H9 (cell line): ENCODE measurements at places on chromosomes 3 and 15.

GRCh38 chr15:80275961-80276360 lies 23.9 kb upstream of the CTXND1 start:
- DNase-seq, result no peak
- H3K4me1 ChIP-seq, result no peaks in the 10 kb centered on the region
- H3K36me3 ChIP-seq, result no peaks in the 10 kb centered on the region

- H3K27me3 ChIP-seq, result no peaks in the 10 kb centered on the region
- no peaks in the 10 kb centered on the region for H3K36me3 ChIP-seq
- no peaks in the 10 kb centered on the region for H3K4me1 ChIP-seq
- no peak overlapping the region for H3K27ac ChIP-seq
- DNase-seq, result peak; percentile 97
- H3K4me3 ChIP-seq, result peak overlapping the region; percentile 68
These were observed 5.9 kb upstream of the TMEM115 start for GRCh38 chr3:50365080-50365841.

- no peak overlapping the region for H3K27ac ChIP-seq
- H3K27me3 ChIP-seq, result peaks cover 6% of the 10 kb centered on the region; the same call in 1 of the 2 replicates
- no peaks in the 10 kb centered on the region for H3K36me3 ChIP-seq
- peak overlapping the region; percentile 91 for H3K4me3 ChIP-seq
- 0 out of 2 replicates have a peak, but pooled peaks cover 2% of the 10 kb centered on the region for H3K4me1 ChIP-seq
These were observed 655 bp downstream of the CYFIP1 start for GRCh38 chr15:22979238-22980188.

- H3K27ac ChIP-seq, result no peak overlapping the region
- no peaks in the 10 kb centered on the region for H3K27me3 ChIP-seq
- DNase-seq, result no peak
- no peak overlapping the region for H3K4me3 ChIP-seq
- no peaks in the 10 kb centered on the region for H3K36me3 ChIP-seq
- no peaks in the 10 kb centered on the region for H3K4me1 ChIP-seq
These were observed 87.4 kb downstream of the STAG1 start for GRCh38 chr3:136664771-136665170.

DNA sequence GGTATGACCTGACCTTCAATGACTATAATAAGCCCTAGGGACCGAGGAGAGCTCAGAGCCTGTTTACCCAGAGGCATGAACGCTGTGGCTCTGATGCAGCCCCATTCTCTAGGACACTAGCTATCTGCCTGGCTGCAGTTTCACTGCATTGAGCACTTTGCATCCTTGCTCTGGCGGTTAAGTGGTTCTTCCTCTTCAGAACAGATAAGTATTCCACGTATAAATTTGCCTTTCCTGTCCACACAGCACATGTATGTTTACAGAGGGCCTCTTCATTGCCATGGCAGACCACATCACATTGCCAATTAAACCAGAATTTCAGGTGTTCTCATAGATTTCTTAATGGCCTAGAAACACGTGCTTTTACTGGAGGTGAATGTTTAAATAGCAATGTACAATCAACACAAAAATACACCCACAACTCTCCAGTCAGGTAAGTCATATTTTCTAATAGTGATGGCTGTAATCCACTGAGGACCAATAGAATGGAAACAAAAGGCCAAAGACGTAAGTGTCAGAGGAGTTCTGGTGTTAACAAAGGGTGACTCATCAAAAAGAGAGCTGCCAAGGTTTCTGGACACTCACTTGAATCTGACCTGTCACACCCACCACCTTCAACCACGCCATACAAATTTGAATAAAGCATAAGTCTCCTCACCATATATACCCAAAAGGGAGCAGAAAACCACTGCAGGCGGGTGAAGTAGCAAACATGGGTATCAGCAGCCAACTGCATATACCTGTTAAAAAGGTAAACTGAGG lies 553.4 kb downstream of the OCA2 start:
- no peak overlapping the region for H3K4me3 ChIP-seq
- no peaks in the 10 kb centered on the region for H3K27me3 ChIP-seq
- no peaks in the 10 kb centered on the region for H3K4me1 ChIP-seq
- DNase-seq, result no peak

GRCh38 chr3:123871946-123872345 lies 12.2 kb downstream of the MYLK start:
- H3K27me3 ChIP-seq, result no peaks in the 10 kb centered on the region
- no peak for DNase-seq
- H3K4me3 ChIP-seq, result no peak overlapping the region
- H3K4me1 ChIP-seq, result no peaks in the 10 kb centered on the region
- no peak overlapping the region for H3K27ac ChIP-seq

GRCh38 chr3:18738393-18739098 lies 313.4 kb upstream of the SATB1 start:
- H3K27ac ChIP-seq, result no peak overlapping the region
- H3K4me3 ChIP-seq, result no peak overlapping the region
- no peaks in the 10 kb centered on the region for H3K4me1 ChIP-seq
- DNase-seq, result no peak

- no peaks in the 10 kb centered on the region for H3K4me1 ChIP-seq
- DNase-seq, result no peak
- H3K36me3 ChIP-seq, result peaks cover 93% of the 10 kb centered on the region
- H3K4me3 ChIP-seq, result no peak overlapping the region
- H3K27ac ChIP-seq, result no peak overlapping the region
- H3K27me3 ChIP-seq, result no peaks in the 10 kb centered on the region
These were observed 25.0 kb downstream of the KIF7 start for GRCh38 chr15:89630260-89630659.

GRCh38 chr3:58414538-58415197 lies 19.0 kb downstream of the PDHB start:
- DNase-seq, result no peak
- H3K27ac ChIP-seq, result no peak overlapping the region
- H3K27me3 ChIP-seq, result no peaks in the 10 kb centered on the region

DNA sequence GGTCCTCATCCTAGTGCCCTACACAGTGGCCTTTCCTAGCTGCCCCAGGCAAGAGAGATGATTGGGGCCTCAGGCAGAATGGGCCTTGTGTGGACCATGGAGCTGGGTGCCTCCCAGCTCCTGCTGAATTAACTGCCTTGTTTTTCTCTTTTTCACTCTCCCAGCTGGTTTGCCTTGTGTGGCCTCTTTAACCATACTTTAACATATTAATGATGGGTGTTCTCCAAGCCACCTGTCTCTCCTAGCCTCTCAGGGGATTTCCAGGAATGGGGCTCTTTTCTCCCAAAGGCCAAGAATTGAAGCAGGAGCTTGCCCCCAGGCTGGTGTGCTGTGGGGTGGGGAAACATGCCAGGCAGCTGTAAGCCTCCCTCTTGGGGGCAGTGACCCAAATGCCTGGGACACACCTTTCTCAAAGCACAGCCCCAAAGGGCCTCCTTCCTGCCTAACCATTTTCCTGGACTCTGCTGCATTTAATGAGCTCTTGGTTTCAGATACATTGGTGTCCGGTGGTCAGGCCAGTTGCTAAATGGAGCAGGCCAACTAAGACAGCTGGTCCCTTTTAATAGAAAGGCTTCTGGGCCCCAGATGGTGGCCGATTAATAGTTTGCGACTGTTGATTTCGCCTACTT lies 5.6 kb downstream of the ALPK3 start:
- no peak for DNase-seq
- H3K27me3 ChIP-seq, result no peaks in the 10 kb centered on the region
- H3K4me1 ChIP-seq, result peaks cover 2% of the 10 kb centered on the region; the same call in 1 of the 2 replicates
- no peaks in the 10 kb centered on the region for H3K36me3 ChIP-seq
- H3K4me3 ChIP-seq, result no peak overlapping the region
- no peak overlapping the region for H3K27ac ChIP-seq

DNA sequence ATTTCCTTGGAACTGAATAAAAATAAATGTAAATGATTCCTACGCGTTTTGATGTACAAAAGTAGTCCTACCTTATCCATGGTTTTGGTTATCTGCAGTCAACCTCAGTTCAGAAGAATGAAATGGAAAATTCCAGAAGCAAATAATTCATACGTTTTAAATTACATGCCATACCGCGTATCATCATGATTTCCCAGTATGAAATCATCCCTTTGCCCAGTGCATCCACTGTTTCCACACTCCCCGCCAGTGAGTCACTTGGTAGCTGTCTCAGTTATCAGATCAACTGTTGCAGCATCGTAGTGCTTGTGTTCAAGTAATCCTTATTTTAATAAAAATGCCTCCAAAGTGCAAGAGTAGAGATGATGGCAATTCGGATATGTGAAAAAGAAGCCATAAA lies 9.1 kb upstream of the MFSD1 start:
- H3K4me1 ChIP-seq, result no peaks in the 10 kb centered on the region
- H3K4me3 ChIP-seq, result no peak overlapping the region
- no peak overlapping the region for H3K27ac ChIP-seq
- H3K27me3 ChIP-seq, result no peaks in the 10 kb centered on the region
- no peaks in the 10 kb centered on the region for H3K36me3 ChIP-seq
- DNase-seq, result no peak

DNA sequence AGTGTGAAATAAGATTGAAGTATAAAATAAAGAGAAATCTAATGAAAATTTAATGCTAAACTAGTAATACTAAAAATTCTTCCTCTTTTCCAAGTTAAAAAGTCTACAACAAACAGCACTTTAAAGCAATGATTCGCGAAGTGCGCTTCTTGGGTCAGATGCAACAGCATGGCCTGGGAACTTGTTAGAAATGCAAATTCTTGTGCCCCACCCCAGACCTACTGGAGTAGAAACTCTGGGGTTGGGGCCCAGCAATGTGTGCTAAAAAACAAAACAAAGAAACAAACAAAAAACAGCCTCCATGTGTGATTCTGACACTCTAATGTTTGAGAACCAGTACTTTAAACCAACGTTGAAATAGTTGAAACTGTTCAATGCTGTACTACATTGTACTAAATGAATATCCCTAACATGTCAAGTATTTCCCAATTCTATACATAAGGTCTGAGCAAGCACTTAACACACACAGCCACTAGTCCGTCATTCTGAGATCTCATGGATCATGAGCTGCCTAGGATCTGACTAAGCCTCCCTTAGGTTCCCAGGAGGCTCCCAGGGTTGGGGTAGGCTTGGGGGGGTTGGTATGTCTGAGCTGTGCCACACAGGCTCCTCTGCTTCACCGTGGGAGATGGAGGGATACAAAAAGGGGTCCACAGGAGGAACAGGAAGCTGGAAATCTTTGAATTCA lies 6.1 kb downstream of the RASGRP1 start:
- no peak for DNase-seq
- no peaks in the 10 kb centered on the region for H3K4me1 ChIP-seq
- H3K4me3 ChIP-seq, result no peak overlapping the region
- H3K27me3 ChIP-seq, result no peaks in the 10 kb centered on the region; the same call in 1 of the 2 replicates

GRCh38 chr3:38210141-38210757 lies 44.9 kb downstream of the OXSR1 start:
- no peaks in the 10 kb centered on the region for H3K4me1 ChIP-seq
- DNase-seq, result no peak
- H3K27me3 ChIP-seq, result no peaks in the 10 kb centered on the region
- H3K27ac ChIP-seq, result no peak overlapping the region

GRCh38 chr3:128235207-128235926 lies 82.1 kb downstream of the EEFSEC start:
- DNase-seq, result no peak
- H3K27me3 ChIP-seq, result no peaks in the 10 kb centered on the region

GRCh38 chr3:25110642-25111041 lies 317.4 kb upstream of the RARB start:
- H3K4me3 ChIP-seq, result no peak overlapping the region
- H3K27me3 ChIP-seq, result no peaks in the 10 kb centered on the region
- DNase-seq, result no peak

- H3K27ac ChIP-seq, result no peak overlapping the region
- H3K4me3 ChIP-seq, result no peak overlapping the region
- H3K27me3 ChIP-seq, result no peaks in the 10 kb centered on the region
- H3K4me1 ChIP-seq, result no peaks in the 10 kb centered on the region
- no peaks in the 10 kb centered on the region for H3K36me3 ChIP-seq
- DNase-seq, result no peak
These were observed 12.2 kb upstream of the CACNA1D start for GRCh38 chr3:53482227-53482626.

GRCh38 chr3:194552327-194552949 lies 65.6 kb upstream of the ATP13A3 start:
- H3K27me3 ChIP-seq, result no peaks in the 10 kb centered on the region
- no peak overlapping the region for H3K4me3 ChIP-seq
- no peak overlapping the region for H3K27ac ChIP-seq
- H3K4me1 ChIP-seq, result peaks cover 8% of the 10 kb centered on the region; the same call in 1 of the 2 replicates
- no peak for DNase-seq

GRCh38 chr3:107919239-107919638 lies 171.6 kb downstream of the CD47 start:
- 0 out of 2 replicates have a peak, but pooled peaks cover 2% of the 10 kb centered on the region for H3K4me1 ChIP-seq
- no peaks in the 10 kb centered on the region for H3K27me3 ChIP-seq
- no peak overlapping the region for H3K27ac ChIP-seq
- DNase-seq, result no peak
- no peaks in the 10 kb centered on the region; the same call in 1 of the 2 replicates for H3K36me3 ChIP-seq

DNA sequence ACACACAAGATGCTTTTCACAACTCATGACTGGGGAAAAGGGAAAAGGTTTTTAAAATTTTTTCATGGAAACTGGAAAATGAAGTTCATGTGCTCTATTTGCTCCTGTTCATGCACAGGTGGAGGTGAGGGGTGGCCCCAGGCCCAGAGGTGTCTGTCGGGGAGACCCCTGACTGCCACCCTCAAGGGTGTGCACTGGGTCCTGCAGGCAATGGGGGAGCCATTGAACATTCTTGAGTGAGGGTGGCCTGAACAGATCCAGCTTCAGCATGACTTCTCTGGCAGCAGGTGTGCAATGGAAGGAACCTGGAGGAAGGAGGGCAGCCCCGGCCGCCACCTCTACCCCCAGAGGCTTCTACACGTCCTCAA lies 145.3 kb upstream of the IQSEC1 start:
- H3K27me3 ChIP-seq, result no peaks in the 10 kb centered on the region
- H3K27ac ChIP-seq, result no peak overlapping the region
- H3K4me3 ChIP-seq, result no peak overlapping the region; the same call in 2 of the 3 replicates
- H3K4me1 ChIP-seq, result no peaks in the 10 kb centered on the region
- H3K36me3 ChIP-seq, result no peaks in the 10 kb centered on the region

DNA sequence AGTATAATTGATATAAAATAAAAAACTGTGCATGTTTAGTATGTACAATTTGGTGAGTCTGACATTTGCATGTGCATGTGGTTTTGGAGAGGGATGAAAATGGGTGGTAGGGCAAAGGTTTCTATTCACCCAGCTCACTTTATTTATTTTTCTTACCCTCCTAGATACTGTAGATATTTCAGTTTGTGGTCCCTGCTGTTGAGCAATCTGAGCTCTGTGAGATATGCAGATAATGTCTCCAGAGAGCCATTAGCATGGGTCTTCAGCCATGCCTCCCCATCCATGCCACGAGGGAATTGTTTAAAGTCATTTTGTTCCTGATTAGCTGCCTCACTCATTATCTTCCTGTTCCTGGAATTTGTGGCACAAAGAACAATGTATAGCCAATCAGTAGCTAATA lies 44.4 kb upstream of the B3GALNT1 start:
- no peak overlapping the region for H3K4me3 ChIP-seq
- no peaks in the 10 kb centered on the region for H3K4me1 ChIP-seq
- H3K27me3 ChIP-seq, result no peaks in the 10 kb centered on the region
- peaks cover 12% of the 10 kb centered on the region for H3K36me3 ChIP-seq

DNA sequence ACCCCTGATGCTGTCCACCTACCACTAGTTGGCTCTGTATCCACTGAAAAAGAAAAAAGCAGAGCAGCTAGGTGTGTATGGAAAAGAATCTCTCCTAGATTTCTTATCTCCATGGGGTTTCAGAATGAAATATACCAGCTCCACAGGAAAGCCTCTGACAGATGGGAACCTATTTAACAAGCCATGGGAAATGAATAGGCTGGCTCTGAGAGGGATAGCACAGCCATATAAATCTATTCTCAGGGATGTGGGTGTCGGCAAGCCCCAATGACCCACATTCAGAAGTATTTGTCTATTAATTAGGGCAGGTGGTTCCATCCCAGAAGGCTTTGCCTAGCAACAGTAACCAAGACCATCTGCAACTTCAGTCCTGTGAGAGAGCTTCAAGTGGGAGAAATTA lies 694.1 kb downstream of the AGBL1 start:
- H3K4me3 ChIP-seq, result no peak overlapping the region
- no peak for DNase-seq
- H3K36me3 ChIP-seq, result no peaks in the 10 kb centered on the region
- no peaks in the 10 kb centered on the region for H3K4me1 ChIP-seq
- no peak overlapping the region for H3K27ac ChIP-seq
- H3K27me3 ChIP-seq, result no peaks in the 10 kb centered on the region
